NCI-H1694 treated with DMSO at 0.1 percent for 48 hours (cell line): ENCODE measurements at places on chromosomes 1 and 21.

DNA sequence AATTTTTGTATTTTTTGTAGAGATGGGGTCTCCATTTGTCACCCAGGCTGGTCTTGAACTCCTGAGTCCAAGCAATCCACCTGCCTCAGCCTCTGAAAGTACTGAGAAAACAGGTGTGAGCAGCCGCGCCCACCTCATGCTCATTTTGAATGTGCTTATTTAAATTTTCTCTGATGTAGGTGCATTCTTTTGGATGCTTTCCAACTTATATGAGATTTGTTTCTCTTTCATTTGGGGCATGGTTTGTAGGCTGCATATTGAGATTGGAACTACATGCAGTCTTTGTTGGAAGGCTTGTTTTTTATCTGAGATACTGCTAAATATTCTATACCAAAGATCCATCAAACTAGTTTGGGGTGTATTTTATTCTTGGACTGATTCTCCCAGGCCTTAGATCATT, 81.0 kb upstream of the IVNS1ABP start:
- DNase-seq, result no peak

DNA sequence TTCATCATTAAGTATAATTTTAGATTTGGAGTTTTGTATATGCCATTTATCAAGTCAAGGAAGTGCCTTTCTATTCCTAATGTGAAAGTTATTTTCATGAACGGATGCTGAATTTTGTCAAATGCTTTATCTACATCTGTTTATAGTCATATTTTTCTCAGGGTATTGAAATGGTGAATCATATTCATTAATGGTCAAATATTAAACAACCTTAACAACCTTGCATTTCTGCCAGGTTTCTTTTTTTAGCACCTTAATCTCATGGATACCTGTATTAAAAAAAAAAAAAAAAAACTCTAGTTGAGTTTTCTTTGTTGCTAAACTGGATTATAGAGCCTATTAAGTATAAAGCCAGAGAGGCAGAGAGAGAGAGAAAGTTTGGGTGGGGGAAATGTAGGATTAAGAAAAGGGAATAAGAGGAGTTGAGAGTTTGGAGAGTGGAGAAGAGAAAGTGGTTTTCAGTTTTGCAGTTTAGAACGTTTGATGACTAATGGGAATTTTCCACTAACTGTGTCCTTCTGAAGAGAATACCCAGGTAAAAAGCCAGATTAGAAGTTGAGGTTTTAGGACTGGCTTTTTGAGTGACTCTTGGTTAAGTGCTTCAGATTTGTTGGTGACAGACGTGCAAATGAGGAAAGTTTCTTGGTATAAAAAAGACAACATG, 305.0 kb downstream of the HLX start:
- no peak for DNase-seq

GRCh38 chr1:116537898-116538297, 32.9 kb downstream of the CD58 start:
- DNase-seq, result no peak

DNA sequence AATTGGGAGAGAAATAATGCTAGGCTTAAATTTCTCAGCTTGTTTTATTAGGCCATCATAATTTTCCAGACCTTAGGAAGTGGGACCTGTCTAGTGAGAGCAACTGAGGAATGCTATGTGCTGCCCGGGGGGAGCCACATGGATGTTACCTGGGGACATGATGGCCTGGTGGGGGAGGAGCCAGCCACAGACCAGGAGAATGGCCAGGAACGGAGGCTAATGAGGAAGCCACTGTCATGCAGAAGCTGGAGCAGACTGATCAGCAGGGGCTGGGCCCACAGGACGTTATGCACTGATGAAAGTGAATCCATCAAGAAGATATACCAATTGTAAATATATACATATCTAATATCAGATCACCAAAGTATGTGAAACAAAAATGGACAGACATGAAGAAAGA, 4.6 kb upstream of the KRTAP10-1 start:
- no peak for DNase-seq

DNA sequence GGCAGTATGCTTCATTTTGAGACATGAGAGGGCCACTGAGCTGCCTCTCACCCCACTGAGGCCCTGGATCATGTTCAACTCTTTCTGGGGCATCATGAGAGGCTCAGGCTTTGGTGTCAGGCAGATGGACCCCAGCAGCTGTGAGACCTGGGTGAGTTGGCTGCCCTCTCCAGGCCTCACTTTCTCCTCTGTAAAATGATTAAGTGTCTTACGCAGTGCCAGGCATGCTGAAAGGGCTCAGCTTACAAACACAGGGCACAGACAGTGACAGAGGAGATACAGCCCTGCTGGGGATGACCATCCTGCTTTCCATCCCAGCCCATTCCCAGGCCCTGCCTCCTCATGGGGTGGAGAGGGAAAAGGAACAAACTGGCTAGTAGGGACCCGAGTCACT, 387.4 kb downstream of the MATN1 start:
- no peak for DNase-seq

GRCh38 chr1:92301021-92301420, 2.2 kb downstream of the RPAP2 start:
- no peak for DNase-seq

GRCh38 chr1:215568299-215568692, 1.2 kb downstream of the KCTD3 start:
- DNase-seq, result no peak

- no peak for DNase-seq
These were observed at the start of gene AIM2 for GRCh38 chr1:159076438-159077119. Gene AIM2 (minus strand): TSS chr1:159076766. CDS start chr1:159073499, 3,267 bp downstream.

GRCh38 chr1:216904471-216904870, 181.2 kb upstream of the ESRRG start:
- DNase-seq, result no peak

DNA sequence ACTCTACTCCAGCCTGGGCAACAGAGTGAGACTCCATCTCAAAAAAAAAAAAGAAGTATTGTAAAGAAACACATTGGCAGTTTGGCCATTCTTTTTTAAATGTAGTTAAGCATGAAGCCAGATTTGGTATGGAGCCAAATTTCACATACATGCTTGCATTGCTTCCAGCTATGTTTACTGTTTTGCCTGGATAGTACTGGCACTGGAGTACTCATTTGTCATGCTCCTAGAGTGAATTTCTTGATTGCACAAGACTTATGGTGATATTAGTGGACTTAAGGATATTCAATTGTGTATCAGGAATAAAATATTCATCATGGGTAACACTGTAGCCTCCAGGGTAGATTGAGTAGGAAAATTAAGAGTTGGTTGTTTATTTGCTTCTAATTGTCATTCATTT, 24.5 kb upstream of the SLC9A1 start:
- no peak for DNase-seq

GRCh38 chr1:203175237-203175826, at the start of gene MYBPH:
Gene MYBPH (minus strand): TSS chr1:203175826. CDS start chr1:203175755, 71 bp downstream.
- no peak for DNase-seq

DNA sequence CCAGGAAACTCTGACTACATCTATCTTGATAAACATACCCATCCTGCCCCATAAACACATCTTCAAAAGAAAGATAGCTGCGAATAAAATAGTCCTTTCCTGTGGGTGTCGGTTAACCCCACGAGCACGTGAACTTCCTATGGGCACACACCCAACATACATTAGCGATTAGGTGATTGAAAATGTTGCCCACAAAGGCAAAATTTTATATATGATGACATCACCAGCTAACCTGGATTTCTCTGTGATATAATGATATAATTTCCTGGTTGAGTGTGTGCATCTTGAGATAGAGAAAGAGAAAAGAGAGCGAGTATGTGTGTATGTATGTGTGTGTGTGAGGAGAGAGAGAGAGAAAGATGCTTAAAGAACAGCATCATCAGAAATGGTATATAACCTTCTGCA, 296.1 kb downstream of the PTPRC start:
- DNase-seq, result no peak

DNA sequence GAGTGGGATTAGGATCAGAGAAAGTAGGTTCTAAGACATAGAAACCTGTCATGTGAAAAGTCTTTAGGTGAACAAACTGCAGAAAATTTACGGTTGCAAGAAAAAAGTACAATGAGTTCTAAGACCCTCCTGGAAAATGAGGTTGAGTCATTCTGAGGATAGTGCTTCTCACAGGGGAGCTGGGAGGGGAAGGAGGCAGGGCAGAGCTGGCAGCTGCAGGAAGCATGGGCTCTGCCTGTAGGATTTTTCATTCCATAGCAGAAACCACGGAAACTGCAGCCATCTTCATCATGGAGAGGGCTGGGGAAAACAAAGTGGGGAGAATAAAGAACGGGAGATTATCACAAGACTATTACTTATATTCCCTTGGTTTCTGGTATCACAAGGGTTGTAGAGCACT, 25.8 kb upstream of the THEM4 start:
- no peak for DNase-seq

GRCh38 chr1:13930151-13930550, 230.2 kb downstream of the PRDM2 start:
- no peak for DNase-seq

DNA sequence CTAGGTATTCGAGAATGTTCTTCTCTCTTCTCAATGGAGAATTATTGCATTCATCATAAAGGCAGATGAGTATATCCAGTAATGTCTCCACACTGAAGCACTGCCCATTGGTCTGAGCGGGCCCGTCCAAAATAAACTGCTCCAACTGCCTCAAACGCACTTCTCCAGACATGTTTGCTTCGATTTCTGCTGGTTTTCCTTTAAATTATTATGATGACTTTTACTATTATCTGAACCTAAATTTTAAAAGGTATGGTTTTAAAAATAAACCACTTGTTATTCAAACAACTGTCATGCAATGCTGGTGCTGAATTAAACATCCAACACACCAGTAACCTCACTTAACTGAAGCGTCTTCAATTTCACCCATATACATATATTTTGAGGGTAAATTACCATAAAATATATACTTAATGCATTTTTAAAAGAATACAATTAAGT, 1.3 kb downstream of the CDC42BPA start:
- peak; percentile 50 for DNase-seq

- no peak for DNase-seq
These were observed 2.1 kb downstream of the CR1L start for GRCh38 chr1:207646944-207647579.

- DNase-seq, result peak; percentile 50
These were observed 738 bp downstream of the GNPAT start for GRCh38 chr1:231241750-231242149.

DNA sequence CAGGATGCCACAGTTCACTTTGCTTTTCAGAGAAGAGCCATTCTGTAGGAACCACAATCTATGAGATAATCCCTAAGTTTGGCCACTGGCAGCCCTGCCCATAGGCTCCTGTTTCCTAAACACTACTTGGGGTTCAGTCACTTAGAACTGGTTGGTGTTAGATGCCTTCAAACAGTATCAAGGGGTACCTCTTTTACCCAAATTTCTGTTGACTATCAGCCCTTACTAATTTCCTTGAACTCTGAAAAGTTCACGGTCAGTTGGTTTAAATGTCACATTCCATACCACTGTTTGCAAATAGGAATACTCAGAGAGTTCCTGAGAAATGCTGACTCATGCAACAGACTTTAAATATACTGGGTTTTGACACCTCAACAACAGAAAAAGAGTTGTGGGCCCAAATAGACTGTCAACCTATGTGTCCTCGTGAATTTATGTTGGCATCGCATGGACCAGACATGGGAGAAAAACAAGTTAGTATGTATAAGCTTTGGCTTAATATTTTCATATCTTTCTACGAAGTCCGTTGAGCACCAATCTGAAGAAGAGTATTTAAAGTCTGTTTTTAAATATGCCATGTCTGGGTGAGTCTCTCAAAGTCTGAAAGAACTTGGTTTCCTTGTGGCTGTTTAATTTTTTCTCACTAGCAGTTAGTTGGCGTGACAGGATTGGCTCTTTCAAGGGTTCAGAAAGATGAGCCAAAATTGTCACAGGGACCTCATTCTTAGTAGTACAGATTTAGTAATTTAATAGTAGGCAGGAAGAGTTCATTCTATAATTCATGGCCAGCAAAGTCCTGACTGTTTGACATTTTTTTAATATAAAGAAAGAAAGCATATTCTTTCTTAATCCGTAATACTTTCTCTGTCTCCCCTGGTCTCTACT, 56.5 kb upstream of the ZNF326 start:
- DNase-seq, result no peak

DNA sequence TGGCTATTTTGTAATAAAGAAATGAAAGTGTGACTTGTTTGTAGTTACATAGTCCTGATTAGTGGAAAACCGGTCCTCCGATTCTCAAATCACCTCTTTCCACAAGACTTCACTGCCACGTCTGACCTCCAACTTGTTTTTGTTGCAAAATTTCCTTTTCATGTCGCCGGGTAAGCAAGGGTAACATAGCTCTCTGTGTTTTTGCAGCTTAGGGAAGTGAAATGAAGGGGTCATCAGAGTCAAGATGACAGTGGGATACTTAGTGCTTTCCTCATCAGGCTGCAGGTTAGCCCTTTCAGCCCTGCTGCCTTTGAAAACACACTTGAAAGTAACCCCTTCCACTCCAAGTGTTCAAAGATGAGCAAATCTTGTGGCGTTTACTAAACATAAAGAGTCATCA, 217.9 kb downstream of the USP25 start:
- no peak for DNase-seq

DNA sequence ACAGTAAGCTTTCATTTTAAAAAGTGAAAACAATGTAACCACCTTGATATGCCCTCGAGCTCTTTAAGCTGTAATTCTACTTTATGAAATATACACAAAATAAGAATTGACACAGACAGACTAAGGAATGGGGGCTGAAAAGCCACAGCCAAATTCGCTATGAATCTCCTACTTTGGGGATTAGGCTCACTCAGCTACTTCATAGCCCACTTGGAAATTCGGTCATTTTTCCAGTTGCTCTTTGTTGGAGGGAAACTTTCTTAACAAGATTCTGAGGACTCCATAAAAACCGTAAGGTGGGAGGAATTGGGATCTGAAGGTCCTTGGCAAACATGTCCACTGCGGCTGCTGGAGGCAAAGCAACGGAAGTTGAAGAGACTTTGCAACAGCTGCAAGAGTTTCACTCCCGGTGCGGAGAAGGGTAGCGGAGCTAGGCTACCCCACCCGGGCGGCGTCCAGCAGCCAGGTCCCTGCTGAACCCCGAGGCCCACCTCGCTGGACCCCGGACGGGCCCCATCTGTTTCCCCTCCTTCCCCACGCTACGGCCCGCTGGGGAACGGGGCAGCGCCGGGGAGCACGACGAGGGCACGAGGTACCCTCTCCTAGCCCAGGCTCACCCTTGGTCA, 634 bp downstream of the MYCBP start:
- DNase-seq, result no peak

GRCh38 chr1:175450219-175450618, 257.6 kb upstream of the KIAA0040 start:
- no peak for DNase-seq

DNA sequence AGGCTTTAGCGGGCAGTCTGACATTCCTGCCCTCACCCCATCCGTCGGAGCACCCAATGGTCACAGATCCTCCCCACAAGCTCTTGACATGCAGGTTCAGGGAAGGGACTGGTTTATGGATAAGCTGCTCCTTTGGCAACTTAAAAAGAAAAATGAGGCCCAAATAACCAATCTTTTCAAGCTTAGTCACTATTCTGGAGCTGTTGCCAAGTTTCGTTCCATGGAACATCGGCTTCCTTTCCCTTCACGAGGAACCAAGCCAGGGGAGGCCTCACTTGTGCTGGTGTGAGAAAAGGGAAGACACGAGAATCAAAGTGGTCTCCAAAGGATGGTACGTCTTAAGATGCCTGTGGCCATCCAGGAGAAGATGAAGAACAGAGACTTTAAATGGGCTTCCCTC, 46.1 kb upstream of the LPAR3 start:
- DNase-seq, result no peak

- DNase-seq, result no peak
These were observed 860.8 kb downstream of the BRINP3 start for GRCh38 chr1:189616893-189617292.

GRCh38 chr21:20997636-20998455, at the start of gene NCAM2:
Gene NCAM2 (plus strand): TSS chr21:20998409.
- peak; percentile 31 for DNase-seq

- no peak for DNase-seq
These were observed 18.9 kb downstream of the FGGY start for GRCh38 chr1:59315529-59316463.

- no peak for DNase-seq
These were observed 17.5 kb upstream of the OR6N2 start for GRCh38 chr1:158798531-158798930.
